ENCODE measurements at places on chromosomes 1 and 21.

- DNase-seq = no peak
These were observed 12.2 kb upstream of the CCDC27 start for GRCh38 chr1:3740042-3740441.

DNA sequence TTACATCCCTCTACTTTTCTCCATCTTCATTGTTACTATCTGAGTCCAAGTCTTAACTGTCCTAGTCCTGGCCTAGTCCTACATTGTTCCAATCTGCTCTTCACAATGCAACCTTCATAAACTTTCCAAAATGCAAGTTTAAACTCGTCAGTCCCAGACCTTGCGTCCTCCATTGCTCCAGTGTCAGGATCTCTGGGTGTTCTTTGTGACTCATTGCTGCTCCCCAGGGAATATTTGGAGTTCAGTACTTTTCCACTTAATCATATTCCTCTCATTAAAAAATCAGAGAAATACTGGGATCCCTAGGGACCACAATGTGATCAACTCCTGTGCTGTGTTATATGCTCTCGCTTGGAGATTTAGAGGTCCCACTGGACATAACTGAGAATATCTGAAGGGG lies 18.0 kb upstream of the KPRP start:
- no peak for DNase-seq

GRCh38 chr1:17189632-17189990 lies 15.3 kb upstream of the PADI1 start:
- no peak for DNase-seq

DNA sequence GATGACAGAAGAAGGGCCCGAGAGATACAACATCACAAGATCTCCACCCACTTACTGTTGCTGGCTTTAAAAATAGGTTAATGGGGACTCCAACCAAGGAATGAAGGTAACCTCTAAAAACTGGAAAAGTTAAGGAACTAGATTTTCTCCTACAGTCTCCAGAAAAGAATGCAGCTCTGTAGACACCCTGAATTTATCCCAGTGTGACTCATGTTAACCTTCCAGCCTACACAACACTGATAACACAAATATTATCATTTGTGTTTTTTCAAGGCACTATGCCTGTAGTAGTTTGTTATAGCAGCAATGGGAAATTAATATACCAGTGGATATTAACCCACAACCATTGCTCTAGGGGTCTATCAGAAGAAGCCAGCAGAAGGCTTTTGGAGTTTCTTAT lies 730.7 kb upstream of the ZP4 start:
- DNase-seq = no peak

DNA sequence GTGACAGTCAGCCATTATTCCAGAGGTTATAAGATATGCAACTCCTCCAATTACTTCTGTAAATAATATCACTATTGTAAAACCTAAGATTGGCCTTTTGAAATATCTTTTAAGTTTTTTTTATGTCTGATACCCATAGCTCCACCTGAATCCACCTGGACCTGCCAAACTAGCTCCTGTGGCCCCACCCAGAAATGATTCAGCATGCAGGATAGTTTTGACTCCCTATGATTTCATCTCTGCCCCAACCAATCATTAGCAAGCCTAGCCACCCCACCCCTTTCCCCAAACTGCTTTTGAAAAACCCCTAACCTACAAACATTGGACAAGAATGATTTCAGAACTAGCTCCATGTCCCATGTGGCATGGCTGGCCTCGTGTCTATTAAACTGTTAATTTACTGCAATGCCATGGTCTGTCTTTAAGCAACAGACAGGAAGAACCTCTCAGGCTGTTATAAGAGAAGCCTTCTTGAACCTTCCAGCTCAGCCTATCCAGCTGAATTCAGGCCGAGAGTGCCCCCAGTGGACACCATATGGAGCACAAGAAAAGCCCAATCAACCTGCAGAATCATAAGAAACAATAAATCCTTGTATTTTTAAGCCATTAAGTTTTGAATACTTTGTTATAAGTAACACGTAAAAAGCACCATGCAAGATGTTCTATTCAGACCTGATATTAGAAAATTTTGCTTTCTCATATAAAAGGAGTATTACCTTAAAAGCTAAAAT lies 263.0 kb upstream of the ZRANB2 start:
- DNase-seq = no peak

GRCh38 chr1:214997685-214998084 lies 84.9 kb upstream of the KCNK2 start:
- no peak for DNase-seq

DNA sequence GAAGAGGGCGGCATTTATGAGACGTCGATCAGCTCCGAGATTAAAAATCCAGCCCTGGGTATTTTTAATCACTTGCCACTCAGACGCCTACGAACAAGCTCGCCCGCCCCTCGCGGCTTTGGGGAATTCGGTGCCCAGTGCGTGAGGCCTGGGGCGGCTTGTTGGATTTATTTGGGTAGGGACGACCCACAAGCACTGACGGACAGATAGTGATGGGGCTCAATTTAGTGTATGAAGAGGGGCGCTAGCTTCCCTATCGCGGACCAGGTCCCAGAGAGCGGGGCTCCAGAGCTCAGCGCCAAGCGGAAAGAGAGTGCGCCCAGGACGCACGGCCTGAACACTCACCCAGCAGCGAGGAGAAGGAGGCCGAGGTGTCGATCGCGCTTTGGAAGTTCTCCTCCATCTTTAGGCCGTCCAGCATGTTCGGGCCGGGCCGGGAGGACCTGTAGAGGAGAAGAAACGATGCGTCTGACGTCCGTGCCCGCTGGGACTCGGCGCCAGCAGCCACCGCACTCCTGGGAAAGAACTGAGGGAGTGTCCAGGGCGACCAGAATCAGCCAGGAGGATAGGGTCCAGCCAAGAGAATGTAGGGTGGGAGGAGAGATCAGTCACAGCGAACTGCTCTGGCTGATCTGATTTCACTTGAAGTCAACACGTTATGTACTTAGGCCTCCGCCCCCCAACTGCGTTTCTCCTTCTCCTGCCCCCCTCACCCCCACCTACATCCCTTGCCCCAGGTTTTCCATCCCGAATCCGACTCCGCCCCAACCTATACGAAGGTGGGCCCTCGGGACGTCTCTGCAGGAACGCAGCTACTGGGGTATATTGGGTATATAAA lies 1.2 kb downstream of the LMX1A start:
- no peak for DNase-seq

All from AG09309 (cell line).